ENCODE measurements at places on chromosomes 11 and 22.

DNA sequence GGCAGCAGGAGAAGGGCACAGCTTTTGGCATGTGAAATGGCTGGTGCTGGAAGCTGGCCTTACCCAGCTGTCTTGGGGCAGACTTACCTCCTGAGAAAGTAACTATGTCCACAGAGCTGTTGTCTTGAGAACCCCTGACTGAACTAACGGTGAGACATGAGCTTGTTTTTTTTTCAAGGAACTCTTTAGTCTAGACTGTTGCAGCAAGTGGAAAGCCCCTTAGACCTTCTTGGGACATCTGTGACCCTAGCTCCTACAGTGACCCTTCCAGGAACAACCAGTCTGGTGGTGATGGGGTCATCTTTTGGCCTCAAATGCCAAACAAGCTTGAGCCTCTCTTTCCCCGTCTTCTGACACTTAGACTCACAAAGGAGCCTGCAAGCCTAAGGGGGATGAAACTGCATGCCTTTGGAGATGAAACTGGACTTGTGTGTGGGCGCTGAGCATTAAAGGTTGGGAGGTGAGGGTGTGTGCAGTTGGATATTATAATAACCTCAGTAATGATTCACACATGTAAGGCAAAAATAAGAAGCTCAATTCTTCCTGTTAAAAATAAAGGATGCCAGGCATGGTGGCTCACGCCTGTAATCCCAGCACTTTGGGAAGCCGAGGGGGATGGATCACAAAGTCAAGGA, 35.4 kb downstream of the SDHD start:
- DNase-seq = no peak

GRCh38 chr11:66462911-66463310, 3.8 kb upstream of the PELI3 start:
- DNase-seq = no peak

DNA sequence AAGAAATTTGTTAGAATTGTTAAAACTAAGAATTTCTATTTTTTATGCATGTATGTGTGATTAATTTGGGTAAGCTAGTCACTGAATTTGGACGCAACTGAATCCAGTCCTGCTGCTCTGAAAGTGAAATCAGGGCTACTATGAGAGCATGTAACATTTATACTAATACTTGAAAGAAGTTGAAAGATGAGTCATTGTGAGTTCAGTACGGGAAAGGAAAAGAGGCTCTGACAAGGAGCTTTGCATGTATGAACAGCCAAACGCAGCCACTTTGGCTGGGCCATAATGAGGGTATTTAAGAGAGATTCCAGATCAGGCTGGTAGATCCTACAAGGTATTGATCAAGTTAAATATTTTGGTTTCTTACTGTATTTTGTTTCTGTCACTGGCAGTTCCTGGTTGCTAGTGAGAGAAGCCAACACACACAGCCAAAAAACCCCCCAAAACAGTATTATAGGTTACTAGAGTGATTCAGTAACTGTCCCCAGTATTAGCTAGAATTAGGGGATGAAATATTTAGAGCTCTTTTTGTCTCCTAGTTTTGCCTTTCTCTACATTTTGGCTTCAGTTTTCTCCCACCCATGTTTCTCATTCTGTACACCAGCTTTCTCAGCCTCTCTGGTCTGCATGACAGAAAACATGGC, 14.1 kb downstream of the AASDHPPT start:
- peak; percentile 71 for DNase-seq

DNA sequence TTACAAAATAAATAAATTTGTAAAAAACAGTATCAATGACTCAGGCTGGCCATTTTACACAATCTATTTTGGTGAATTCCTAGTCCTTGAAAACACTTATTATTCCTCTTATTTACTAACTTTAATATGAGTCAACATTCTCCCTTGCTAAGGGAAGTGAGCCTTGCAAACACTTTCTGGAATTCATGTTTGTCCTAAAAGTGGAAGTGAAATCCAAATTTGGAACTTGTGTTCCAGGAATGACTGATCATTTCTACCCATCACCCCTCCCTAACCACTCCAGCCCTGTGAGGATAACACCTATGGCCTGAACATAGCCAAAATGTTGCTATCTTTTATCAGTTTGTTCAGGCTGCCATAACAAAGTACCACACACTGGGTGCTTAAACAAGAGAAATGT, 83.1 kb downstream of the OR5AK2 start:
- peak; percentile 19 for DNase-seq

DNA sequence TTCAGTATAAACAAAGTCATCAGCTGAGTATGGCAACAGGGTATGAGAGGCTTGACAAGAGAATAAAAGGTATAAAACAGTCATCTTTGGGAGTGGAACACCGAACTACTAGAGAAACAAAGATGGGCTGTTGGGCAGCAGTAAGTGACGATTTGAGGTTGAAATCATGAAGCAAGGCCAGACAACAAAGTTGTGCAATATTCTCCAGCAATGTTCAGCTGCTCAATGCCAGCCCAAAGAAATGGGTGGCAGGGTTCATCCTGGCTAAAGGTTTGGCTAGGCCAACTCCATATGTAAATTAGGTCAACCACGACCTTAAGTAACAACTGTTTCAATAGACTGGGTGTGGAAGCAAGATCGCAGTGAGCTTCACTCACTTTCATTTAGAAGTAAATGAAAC, 6.2 kb downstream of the APIP start:
- DNase-seq = no peak

DNA sequence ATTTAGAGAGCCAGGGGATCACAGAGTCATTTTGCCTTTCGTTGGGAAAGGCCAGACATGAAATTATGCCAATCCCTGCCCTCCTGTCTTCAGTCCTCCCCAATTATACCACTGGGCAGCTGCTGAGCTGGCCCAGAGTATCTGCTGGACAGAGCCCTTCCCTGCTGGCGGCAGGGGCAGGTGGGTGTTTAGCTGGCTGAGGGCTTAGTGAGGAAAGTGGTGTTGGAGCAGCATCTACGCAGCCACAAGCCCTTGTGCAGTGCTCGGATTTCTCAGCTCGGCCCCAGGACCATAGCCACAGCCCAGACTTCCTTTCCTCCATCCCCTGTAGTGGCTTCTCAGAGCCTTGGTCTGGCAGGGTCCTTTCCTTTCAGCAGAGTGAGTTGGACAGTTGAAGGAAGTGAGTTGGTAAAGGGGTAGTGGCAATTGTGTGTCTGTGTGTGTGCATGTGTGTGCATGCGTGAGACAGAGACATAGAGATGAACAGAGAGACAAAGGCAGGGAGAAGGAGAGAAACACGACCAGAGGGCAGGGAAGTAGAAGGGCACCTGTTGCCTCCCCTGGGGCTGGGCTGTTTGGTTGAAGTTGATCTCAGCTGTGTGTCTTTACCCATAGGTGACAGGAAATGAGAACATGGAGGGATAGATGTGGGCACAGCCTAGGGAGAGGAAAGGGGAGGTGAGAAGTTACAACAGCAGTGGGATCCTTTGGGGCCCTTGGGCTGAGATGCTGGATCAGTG, 66.2 kb downstream of the GRIK4 start:
- no peak for DNase-seq

- DNase-seq = no peak
Observed at GRCh38 chr22:25987948-25988347, 181.3 kb upstream of the SEZ6L start.

DNA sequence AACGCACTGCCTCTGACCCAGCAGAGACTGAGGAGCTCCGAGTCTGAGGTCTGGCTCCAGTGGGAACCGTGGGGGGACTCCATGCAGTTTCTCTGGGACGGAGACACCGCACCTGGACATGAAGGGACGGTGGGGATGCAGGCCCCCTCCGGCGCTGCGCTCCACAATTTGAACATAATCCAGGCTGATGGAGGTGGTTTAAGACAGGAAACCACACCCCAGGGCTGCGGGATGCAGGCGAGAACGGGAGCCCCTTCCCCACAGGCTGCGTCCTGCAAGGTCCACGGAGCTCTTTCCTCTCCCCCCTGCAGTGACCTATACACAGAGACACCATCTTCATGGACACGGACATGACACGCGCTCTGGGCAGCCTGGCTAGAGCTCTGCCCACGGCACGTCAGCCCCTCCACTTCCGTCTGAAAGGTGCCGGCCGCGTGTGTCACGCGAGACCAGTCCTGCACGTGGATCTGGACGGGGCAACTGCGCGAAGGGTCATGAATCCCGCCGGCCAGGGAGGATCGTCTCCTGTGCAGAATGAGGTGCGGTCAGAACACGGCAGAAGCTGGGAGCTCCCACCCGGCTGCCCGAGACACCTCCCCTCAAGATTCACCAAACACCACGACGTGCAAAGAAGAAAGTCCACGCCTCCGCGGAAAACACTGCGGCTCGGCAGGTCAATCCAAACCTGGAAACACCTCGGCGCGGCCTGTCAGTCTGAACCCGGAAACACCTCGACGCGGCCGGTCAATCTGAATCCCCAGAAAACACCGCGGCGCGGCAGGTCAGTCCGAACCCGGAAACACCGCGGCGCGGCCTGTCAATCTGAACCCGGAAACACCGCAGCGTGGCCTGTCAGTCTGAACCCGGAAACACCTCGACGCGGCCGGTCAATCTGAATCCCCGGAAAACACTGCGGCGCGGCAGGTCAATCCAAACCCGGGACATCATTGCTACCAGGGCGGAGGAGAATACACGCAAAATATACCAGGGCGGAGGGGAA, 212.4 kb downstream of the BRD1 start:
- no peak for DNase-seq

DNA sequence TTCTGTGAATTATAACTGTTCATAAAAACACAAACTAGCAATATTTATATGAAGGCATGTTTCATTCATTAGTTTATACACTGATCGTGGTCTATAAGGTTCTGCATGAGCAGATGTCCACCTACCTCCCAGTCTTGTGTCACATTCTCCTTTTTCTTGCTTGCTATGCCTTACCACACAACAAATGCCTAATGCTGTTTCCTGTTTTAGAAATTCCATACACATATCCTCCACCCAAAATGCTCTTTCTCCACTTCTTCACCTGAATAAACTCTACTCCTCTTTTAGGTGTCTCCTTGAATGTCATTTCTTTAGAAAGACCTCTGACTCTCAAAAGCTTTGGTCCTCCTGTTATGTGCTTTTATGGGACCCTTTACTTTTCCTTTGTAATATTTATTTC, 88.9 kb downstream of the BDNF start:
- no peak for DNase-seq

DNA sequence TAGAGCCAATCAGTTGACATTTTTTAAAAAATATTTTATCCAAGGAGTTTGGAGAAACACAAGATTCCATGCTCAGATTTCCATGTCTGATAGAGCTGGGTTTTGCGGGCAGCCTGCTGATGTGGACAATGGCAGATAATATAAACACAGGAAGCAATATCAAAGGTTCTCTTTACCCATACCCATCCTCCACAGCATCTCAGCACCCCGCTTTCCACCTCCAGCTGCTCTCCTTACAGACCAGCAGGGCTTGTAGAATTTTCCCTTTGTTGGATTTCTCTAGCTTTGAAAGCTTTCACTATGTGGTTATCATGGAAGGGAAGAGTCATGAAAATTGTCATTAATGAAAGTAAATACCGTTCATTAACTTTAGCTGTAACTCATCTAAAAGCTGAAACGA, 746.4 kb downstream of the OPCML start:
- no peak for DNase-seq

DNA sequence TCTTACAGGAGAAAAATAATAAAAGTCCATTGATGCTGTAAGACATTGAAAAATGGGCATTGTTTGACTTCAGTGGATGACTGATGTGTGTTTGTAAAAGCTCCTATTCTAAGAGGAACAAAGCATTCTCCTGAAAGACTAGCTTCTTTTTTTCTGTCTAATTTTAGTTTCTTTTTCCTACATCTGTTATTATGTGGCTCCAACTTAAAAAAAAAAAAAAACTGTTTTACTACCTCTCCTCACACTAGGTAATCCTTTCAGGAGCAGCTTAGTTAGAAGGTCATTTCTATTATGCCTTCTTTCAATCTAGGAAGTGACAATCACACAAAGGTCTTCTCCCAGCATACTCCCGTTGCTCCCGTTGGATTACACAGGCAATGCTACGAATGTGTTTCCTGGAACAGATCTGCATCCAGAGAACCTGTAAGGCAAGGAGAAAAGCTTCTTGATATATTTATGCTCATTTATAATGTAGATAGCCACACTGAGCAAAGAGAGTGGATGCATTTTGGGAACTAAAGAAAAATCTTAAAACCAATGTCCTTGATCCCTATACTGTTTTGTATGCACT, 595.1 kb upstream of the CCDC179 start:
- no peak for DNase-seq

- DNase-seq = no peak
Observed at GRCh38 chr11:67698247-67698646, 23.8 kb upstream of the ALDH3B2 start.
